Spinal cord (tissue), 10 donors: ENCODE measurements at places on chromosomes 1 and 21.

- no peak for DNase-seq
These were observed 6.0 kb downstream of the TRNP1 start for GRCh38 chr1:26999440-26999987.

DNA sequence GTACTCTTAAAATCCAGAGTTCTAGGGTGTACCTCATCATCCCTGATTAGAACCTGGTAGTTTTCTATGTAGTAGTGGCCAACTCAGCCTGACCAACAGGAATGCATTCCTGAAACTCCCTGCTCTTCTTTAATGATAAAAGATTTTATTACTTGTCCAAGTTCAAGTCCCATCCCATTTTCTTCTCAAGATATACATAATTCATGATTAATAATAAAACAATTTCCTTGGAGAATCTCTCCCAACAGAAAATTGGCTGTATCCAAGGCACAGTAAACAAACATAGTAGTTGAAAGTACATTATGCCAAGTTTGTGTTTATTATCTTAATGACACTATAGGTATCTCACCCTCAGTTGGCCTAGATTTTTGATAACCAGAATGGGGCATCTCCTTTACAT lies 714.1 kb upstream of the ADAMTS5 start:
- DNase-seq = no peak

DNA sequence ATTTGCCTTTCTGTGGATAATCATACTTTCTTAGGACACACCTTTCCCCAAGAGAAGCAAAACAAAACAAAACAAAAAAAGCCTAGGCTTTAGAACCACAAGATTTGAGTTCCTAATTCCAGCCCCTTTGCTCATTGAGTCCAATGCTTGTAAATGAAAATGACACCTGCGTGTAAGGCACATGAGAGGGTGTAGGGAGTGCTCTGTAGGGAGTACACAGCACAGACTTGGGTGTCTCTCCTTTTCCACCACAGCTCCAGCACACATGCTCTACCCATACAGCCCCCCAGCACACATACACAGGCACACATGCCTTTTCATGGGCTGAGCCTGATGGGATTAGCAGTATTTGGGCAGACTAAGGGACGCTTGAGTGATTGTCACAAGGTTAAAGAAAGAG lies 9.2 kb upstream of the NGF start:
- no peak for DNase-seq

GRCh38 chr1:169122976-169123375 lies 16.5 kb downstream of the ATP1B1 start:
- DNase-seq = no peak
